Lower lobe of right lung (tissue), 2 donors: ENCODE measurements at places on chromosomes 11 and 22.

DNA sequence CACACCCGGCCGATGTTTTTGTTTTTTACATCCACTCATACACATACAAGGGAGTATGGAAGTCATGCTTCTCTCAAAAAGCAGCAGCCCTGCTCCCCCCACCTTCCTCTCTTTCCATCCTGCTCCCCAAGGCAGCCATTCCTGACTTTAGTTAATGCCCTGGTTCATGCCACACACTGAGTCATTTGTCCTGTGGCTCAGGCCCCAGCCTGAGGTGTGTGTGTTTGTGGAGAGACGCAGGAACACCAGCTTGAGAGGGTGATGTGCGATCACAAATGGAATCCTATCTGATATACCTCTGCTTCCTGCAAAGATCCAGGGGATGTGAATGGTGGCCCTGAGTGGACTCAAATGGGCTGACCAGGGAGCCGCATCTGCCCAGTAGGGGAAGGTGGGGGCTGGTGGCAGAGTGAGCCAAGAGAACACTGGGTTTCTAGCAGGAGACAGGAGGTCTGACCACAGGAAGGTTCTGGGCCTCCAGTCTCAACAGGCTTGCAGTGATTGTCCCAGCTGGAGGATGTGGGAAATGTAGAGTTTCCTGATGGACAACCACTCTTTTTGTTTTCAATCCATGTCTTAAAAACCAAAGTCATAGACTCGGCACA, 86.7 kb downstream of the OSBP2 start:
- DNase-seq = no peak

- peak; percentile 70 for DNase-seq
Measured at GRCh38 chr11:78420255-78420764, 2.7 kb upstream of the GAB2 start.

DNA sequence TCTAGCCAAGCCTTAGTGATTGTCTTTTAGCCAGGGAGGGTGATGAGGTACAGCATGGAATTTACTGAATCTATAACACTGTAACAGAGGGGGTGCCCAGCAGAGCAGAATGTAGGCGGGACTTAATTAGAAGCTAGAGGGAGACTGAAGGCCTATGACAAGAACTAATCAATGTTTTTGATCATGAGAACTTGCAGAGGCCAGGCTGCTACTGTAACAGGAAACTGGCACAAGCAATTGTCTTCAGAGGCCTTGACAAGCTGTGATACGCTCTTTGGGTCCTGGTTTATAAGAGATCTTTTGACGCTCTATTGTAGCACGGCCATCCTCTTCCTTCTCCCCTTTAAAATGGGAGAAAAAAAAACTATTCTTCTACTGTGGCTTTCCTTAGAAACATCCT, 1297.3 kb downstream of the JRKL start:
- no peak for DNase-seq

DNA sequence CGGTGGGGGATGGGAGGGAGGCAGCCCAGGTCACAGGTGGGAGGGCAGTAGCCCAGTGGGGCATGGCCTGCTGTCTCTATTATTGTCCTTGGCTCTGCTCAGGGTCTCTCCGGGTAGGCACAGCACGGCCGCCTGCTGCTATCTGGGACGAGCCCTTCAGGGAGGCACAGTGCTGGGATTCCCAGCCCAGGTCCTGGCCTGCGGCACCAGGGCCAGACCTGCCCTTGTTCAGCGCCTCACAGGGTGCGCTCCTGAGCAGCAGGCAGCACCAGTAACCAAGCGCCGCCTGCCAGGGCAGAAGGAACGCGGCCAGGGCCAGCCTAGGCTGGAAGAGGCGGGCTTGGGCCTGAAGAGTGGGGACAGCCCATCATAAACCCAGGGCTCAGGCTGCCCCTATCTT, 151.0 kb downstream of the MPPED1 start:
- DNase-seq = no peak

GRCh38 chr11:60111793-60112192, 23.3 kb downstream of the MS4A2 start:
- no peak for DNase-seq

GRCh38 chr22:24357547-24357946, 69.9 kb upstream of the ADORA2A start:
- DNase-seq = no peak

GRCh38 chr11:37422511-37422910, 824.5 kb upstream of the RAG2 start:
- no peak for DNase-seq

DNA sequence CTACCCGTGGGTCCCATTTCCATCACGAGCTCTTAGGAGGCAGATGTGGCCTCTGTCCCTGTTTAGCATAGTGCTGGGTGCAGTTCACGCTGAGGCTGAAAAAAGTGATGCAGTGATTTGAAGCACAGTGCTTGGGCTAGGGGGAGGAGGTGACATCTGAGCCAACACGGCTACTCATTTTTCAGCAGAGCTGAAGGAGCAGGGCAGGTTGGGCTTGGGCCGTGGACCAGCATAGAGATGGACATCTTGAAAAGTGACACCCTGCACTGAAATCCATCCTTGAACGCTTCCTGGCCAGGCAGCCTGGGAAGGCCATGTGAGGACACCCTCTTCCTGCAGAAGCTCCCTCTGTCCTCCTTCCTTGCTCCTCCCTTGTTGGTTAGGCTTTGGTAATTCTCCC, 66.4 kb downstream of the ADAMTS15 start:
- no peak for DNase-seq

DNA sequence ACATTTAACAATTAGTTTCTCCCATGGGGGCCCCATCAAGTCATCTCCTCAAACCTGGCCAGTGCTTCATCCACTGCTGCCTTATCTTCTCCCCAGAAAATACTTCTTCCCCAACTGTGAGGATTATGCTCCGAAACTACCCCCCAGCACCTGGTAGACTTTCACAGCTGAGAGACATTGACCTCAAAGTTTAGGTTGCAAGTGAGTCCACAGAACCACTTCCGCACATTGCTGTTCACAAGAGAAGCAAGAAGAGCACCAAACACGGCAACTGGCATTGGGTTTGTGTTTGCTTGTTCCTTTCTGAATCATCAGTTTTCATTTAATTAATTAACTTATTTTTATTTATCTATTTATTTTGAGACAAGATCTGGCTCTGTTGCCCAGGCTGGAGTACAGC, 6.1 kb downstream of the MCHR1 start:
- DNase-seq = no peak

DNA sequence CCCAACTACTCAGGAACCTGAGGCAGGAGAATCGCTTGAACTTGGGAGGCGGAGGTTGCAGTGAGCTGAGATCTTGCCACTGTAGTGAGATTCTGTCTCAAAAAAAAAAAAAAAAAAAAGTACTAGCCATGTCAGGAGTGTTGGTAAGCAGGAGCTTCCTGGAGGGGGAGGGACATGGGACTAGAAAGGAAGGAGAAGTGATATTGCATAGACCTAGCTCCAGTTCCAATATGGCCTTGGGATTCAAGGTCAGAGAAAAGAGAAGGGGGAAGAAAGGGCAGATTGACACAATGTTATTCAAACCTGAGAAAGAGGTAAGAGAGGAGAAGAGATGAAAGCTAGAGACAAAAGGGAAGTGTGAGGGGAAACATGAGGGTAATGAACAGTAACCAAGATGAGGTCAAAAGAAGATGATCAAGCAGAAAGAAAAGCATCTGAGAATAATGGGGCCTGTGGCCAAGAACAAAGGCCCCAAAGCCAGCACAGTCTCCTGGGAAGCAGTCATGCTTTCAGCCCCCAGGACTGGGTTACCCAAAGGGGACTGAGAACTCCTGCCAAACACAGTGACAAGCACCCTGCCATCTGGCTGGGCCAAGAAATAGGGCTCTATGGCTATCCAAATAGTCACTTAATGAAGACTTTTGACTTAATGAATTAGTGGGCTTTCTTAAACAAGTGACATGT, 51.7 kb upstream of the FTH1 start:
- no peak for DNase-seq

DNA sequence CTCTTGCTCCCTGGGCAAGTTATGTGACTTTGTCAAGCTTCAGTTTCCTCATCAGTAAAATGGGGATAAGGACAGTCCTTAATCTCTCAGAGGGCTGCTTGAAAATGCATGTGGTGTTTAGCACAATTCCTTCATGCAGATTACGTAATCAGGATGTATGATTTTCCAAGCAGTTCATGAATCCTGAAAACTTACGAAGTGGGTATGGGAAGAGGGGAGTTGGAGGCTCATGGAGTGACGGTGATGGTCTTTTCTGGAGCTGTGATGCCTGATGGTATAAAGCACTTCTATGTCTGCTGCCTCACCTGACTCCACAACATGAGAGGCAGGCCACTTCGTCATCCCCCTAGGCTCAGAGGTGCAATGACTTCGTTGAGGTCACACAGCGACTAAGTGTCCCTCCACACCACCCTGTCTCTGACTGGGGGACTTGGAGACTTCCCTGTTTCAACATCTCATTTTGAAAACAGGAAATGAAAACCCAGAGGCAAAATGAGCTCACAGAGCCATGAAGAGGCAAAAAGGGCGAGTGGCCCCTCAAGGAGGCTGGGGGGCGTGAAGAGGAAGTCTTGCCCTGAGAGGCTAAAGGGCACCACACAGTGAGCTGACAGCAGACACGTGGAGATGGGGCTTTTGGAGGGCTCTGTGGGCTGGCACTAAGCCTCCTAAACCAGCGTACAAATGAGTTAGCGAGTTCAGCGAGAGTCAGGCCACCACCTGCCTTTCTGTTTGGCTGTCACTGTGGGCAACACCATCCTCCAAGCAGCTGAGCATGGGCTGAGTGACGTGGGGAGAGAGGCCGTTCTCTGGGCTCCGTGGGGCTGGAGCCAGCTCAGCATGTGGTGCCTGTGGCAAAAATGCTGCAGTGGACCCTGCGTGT, 10.1 kb downstream of the MCM5 start:
- peak; percentile 80 for DNase-seq

DNA sequence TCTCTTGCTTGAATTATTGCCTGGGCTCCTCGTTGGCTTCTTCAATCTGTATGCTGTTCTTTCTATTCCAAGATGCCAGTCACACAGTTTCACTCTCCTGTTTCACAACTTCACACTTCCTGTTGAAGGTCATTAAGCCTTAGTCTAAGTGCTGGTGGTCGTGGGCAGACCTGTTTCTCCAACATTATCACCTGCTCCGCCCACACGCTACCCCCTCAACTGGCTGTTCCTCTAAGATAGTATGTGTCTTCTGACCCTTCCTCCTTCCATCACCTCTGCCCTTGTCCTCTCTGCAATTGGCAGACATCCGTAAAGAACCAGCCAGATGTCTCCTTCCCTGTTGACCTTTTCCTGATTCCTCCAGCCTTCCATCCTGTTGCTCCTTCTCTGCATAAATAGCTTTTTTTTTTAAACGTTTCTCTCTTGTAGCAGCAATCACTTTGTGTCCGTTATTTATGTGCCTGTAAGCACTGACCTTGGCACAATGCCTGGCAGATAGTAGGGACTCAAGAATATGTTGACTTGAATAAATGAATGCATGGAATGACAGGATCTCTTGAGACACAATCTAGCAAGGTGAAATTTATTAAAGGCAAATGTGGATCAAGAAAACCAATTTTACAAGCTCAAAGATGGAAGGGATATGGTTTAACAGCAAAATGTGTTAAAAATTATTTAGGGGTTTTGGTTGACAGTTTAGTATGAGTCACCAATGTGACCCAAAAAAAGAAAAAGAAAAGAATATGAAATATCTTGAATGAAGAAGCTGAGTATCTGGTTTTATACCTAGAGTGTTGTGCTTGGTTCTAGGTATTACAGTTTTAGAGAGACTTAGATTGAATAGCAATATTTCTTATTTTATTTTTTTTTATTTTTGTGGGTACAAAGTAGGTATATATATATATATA, 12.6 kb downstream of the DIXDC1 start:
- no peak for DNase-seq

- DNase-seq = peak; percentile 18
Measured at GRCh38 chr22:48871176-48871840, 956.4 kb downstream of the BRD1 start.

DNA sequence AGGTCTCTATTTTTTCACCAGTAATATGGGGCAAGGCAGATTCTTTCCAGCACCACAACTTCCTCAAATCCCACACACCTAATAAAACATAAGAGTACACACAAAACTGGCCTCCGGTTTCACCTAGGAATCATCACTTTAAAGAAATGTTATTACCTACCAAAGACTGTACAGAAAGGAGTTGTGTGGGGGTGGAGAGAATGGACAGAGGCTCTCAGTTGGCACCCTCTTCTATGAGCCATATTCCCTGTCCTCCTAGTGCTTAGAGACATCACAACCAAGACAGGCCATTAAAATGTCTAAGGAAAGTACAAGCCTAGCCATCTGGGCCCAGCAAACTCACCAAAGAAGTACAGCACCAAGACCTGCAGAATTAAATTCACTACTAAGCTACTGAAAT, 56.1 kb downstream of the RBFOX2 start:
- no peak for DNase-seq

DNA sequence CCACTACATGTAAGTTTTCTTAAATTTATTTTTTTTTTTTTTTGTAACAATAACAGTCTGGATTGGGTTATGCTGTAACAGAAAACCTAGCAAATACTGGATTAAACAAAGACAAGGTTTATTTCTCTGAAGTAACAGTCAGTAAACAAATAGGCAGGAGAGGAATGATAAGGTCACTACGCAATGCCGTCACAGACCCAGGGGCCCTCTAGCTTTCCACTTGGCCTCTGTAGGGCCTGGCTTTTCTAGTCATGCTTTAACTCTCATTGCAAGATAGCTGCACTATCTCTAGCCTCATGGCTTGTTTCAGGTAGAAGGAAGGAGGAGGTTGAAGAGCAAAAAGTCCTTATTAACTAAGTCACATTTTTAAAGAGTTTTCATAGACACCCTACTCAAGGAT, 6.5 kb downstream of the OR10A6 start:
- DNase-seq = no peak

DNA sequence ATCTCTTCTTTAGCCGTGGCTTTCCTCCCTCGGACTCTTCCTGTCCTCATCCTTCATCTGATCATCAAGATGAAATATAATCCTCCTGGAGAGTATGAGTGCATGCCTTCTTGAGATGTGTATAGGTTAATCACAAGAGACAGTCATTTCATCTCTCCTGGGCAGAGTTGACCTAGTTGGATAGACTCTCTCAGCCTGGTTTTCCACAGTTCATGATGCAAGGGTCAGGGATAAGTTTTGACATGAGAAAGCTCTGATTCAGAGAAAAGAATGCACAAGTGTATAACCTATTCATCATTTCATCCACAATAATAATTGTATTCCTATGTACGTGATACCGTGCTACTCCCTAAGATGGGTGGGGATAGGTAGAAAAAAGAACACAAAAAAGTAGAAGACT, 33.2 kb upstream of the CCDC90B start:
- no peak for DNase-seq

GRCh38 chr11:19241260-19242178, 774 bp upstream of the E2F8 start:
- peak; percentile 61 for DNase-seq

GRCh38 chr22:48197189-48197690, 1434.8 kb downstream of the TBC1D22A start:
- DNase-seq = no peak

GRCh38 chr11:57881647-57882046, 120.0 kb downstream of the CTNND1 start:
- DNase-seq = no peak

DNA sequence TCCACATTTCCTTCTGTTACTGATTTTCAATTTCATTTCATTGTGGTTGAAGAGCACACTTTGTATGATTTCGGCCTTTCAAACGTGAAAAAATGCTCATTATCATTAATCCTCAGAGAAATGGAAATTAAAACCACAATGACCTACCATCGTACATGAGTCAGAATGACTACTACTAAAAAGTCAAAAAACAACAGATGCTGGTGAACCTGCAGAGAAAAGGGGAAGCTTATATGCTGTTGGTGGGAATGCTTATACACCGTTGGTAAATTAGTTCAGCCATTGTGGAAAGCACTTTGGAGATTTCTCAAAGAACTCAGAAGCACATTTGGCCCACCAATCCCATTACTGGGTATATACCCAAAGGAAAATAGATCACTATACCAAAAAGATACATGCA, 57.6 kb downstream of the DLG2 start:
- DNase-seq = no peak
